CD8-positive, alpha-beta memory T cell (primary cell): ENCODE measurements at places on chromosomes 12 and 14.
A peak's percentile ranks its signal among the peaks of the same experiment; 100 is the strongest.

GRCh38 chr12:121803861-121804416, at the start of gene SETD1B:
TSS of gene SETD1B (plus strand) at chr12:121804009. CDS start at chr12:121804738, 729 bp downstream.
- H3K4me3 ChIP-seq: peak within 1 kb of the TSS; percentile 83
- H3K27ac ChIP-seq: peak within 1 kb of the TSS; percentile 94
- peaks cover 16% of the 10 kb centered on the region for H3K36me3 ChIP-seq
- no peaks in the 10 kb centered on the region for H3K27me3 ChIP-seq
- H3K4me1 ChIP-seq: peaks cover 23% of the 10 kb centered on the region

DNA sequence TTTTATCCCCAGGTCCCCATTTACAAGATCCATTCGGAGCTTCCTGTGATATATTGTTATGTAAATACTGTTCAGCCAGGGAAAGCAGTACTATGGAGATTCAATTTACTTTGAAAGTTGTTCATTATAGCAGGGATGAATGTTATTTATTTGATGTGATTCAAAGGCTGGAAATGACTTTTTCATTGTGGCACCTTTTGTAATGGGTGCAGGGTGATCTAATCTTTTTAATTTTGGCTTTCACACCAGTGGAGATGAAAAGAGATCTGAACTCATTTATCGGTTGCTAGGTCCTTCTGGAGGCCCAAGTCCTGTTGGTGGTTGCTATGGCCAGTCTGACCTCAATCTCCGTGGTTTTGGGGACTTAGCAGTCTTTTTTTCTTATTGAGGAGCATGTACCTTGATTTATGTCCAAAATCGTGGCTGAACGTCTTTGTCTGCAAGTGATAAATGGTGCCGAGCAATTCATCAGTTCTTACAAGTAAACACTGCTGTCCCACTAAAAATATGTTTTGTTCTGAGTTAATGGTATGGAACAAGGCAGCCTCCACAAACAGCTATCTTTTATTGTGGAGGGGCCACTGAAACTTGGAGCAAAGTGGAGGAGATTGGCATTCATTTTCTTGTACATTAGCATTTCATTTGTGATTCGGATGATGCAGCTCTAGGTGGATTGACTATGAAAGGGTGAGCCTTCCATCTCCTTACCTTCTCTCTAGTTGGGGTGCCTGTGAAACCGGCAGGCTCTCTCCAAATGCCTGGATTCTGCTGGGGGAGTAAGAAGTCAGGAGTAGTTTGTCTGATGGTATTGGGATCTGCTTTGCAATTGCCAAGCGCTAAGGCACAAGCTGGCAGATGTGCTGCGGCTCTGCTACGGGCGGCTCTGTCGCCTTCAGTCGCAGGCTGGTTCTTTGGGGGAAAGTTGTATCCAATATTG, 2.0 kb downstream of the RMST start:
- DNase-seq: no peak
- no peak overlapping the region for H3K27ac ChIP-seq
- H3K4me3 ChIP-seq: no peak overlapping the region
- H3K36me3 ChIP-seq: no peaks in the 10 kb centered on the region

- no peak overlapping the region for H3K27ac ChIP-seq
- no peaks in the 10 kb centered on the region for H3K36me3 ChIP-seq
- no peak overlapping the region for H3K4me3 ChIP-seq
- DNase-seq: no peak
Measured at GRCh38 chr12:114407842-114408411, 2.0 kb upstream of the TBX5 start.

- no peaks in the 10 kb centered on the region for H3K36me3 ChIP-seq
- no peak overlapping the region for H3K4me3 ChIP-seq
- no peak overlapping the region for H3K27ac ChIP-seq
- H3K27me3 ChIP-seq: no peaks in the 10 kb centered on the region
- no peak for DNase-seq
Measured at GRCh38 chr12:27467641-27468040, 21.1 kb downstream of the SMCO2 start.

GRCh38 chr12:22525426-22525825, 18.9 kb downstream of the C2CD5 start:
- no peak overlapping the region for H3K27ac ChIP-seq
- no peak overlapping the region for H3K4me3 ChIP-seq
- H3K27me3 ChIP-seq: no peaks in the 10 kb centered on the region
- H3K4me1 ChIP-seq: no peaks in the 10 kb centered on the region
- DNase-seq: no peak
- H3K36me3 ChIP-seq: no peaks in the 10 kb centered on the region
